ENCODE measurements at places on chromosomes 16 and 17.
A peak's percentile ranks its signal among the peaks of the same experiment; 100 is the strongest.

GRCh38 chr16:78183437-78184237 is 84.2 kb downstream of the WWOX start:
- no peak for DNase-seq

DNA sequence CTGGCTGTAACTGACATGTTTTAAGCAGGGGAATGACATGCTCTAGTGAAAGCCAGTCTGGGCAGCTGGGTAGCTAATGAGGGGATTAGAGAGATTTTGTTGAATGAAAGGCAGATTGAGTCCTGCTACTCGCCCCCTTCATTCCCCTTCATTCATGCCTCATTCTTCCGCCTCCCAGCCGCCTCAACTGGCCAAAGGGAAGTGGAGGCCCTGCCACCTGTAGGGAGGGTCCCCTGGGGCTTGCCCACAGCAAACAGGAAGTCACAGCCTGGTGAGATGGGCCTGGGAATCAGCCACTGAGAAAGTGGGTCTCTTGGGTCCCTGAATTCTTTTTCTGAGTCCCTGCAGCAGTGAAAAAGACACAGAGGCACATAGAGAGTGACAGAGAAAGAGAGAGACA is 1.1 kb upstream of the CD19 start:
- DNase-seq = no peak

DNA sequence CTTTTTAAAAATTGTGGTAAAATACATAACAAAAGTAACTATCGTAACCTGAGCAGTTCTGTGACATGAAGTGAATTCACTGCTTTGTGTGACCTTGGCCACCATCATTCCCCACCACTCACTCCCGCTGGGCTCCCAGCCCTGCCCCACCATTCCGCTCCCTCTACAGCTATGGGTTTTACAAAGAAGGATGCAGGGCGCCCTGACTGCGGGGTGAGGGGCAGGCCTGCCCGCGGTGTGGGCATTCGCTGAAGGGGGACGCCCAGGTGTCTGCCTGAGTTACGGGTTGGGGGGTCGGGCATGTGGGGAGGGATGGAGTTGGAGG is at the start of gene CEMP1:
Gene CEMP1 (minus strand): TSS at position 38 of the 325 bp plus-strand sequence. CDS start 335 bp downstream, outside the sequence.
- DNase-seq = no peak

DNA sequence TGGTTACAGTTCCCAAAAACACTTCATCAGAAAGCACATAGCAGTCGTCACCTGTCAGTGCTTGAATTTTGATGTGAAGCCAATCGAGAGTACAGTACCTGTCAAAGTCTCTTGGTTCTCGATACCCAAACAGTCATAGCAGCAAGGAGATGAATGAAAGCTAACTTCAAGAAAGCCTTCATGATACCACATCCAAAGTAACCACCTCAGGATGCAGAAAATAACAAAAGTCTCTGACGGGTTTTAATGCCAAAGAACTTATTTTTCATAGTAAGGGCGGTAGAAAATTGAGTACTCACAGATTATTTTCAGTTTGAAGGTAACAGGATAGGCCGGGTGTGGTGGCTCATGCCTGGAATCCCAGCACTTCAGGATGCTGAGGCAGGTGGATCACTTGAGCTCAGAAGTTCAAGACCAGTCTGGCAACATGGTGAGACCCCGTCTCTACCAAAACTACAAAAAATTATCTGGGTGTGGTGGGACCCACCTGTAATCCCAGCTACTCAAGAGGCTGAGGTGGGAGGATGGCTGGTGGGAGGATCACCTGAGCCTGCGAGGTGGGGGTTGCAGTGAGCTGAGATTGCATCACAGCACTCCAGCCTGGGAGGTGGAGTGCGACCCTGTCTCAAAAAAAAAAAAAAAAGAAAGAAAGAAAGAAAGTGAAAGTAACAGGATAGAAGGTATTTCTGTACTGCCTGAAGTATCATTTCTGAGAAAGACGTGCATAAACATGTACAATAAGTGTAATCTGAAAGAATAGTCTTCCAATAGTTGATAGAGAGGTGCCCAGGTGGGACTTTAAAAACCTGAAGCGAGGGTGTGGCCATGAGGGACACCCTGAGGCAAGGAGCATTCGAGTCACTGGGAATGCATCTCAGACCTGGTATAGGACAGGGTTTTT is 15.4 kb downstream of the MFSD11 start:
- DNase-seq = no peak

- no peak for DNase-seq
Observed at GRCh38 chr16:20874088-20874581, 26.0 kb downstream of the DCUN1D3 start.

DNA sequence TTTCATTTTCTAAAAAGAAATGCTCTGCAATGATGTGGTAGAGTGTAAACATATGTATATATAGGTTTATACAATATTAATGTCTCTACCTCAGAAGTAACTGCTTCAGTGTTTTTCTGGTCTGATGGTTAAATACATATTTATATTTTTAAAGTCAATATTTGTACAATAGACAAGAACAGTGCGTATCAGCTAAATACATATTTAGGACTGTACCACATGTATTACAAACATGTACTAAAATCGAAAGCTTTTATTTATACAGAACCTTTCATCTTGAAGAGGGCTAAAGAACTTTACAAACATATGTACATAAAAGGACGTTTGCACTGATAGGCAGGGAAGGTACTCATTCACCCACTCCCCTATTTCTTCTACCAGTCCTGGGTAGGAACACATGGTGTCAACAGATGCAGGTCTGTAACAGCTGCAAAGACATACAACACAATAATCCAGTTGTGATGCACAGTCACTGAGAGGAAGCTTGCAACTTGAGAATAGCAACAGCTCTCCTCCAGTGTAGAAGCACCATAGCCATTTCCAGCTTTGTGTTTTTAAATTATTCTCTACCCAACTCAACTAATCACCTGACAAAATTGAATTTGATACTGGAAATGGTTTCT is 206.9 kb upstream of the C17orf78 start:
- no peak for DNase-seq

GRCh38 chr16:17921357-17921978 is 415.1 kb downstream of the NPIPA8 start:
- DNase-seq = peak; percentile 16

- no peak for DNase-seq
Observed at GRCh38 chr17:39641883-39642282, 4.9 kb downstream of the STARD3 start.

GRCh38 chr16:86662195-86662594 is 83.8 kb downstream of the FOXL1 start:
- DNase-seq = no peak

DNA sequence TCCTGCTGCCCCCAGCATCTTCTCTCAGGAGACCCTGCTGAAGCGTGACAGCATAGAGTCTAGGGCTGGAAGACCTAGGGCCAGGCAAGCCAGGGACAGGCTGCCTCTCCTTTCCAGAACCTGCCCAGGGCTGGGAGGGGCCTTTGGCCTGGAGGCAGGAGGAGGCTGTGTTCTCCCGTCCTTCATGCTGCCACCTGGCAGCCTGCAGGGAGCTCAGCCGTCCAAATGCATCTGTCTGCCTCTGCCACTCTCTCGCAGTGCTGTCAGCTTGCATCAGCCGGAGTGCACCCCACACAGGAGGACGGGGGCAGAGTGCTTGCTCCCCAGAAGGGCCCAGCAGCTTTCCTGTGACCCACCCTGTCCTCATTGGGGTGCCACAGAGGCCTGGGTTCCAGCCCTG is 31.3 kb downstream of the ARHGAP23 start:
- no peak for DNase-seq

GRCh38 chr17:62966426-62967204 is 580 bp downstream of the TANC2 start:
- DNase-seq = peak; percentile 44

DNA sequence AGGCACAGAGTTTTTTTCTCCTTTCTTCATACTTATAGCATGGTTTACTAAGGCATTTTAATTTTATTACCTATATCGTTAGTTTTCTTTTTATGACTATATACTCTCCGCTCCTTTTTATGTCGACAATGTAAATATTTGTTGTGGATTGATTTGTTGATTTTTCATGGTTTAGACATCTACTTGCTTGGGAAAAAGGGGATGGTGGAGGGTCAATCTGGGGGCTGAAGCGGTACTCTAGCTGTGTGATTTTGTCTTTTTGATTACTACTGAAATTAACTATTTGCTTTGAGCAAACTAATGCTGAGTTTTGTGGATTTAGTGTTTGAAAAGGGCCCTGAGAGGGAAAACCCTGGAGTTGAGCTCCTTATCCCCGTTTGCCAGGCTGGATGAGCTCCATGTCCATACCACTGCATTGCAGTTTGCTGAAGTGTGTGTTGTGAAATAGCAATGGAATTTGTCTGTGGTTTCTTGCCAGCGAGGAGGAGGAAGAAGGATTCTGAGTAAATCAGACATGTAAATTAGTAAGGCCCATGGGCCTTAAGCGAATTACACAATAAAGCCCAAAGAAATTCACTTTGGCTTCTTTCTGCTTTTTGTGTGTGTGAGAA is 72.0 kb downstream of the FTO start:
- DNase-seq = no peak

GRCh38 chr17:73976147-73976546 is 227.3 kb upstream of the RPL38 start:
- no peak for DNase-seq

GRCh38 chr17:76271669-76272540 is 6.8 kb downstream of the UBALD2 start:
- DNase-seq = peak; percentile 83

DNA sequence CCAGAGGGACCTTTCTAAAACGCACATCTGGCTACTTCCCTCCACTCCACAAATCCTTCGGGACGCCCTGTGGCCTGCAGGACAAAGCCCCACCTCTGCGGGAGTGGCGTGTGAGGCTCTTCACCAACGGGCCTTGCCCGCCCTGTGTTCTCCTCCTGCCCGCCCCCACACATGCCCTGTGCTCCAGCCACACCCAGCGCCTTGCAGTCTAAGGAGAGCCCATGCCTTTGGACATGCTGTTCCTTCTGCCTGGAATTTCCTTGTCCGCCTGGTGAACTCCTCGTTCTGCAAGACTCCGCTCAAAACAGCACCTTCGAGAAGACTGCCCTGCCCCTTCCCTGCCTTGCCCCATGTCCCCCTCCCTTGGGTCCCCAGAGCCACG is 7.4 kb downstream of the ELOB start:
- no peak for DNase-seq

DNA sequence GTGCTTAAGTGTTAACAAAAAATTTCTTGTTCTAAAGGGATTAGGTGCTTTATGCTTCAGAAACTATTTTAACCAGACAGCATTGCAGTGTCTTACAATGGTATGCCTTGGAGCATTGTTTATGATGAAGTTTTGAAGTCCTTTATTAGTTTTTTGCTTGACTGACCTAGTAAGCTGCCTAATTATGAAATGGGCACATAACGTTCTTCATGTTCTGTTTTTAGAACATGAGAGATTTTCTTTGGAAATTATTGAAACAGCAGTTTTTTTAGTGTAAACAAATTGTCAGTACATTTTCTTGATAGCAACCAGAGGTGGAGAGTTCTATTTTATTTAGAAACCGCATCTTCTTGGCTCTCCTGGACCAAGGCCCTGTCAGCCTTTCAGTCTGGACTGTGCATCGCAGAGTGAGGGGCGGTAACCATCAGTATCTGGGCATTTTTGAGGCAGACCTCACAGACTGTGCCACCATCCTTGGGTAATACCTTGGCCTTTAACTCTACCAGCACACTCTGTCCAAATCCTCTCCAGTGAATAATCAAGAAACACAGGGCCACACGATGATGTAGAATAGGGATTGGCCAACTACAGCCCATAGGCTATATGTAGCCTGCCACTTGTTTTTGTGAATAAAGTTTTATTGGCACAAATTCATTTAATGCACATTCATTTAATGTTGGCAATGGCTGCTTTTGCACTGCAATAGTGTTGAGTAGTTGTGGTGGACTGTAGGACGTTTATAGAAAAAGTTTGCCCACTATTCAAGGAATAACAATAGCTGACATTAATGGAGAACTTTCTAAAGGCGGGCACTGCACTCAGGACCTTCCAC is 81.1 kb downstream of the VPS35L start:
- DNase-seq = no peak

DNA sequence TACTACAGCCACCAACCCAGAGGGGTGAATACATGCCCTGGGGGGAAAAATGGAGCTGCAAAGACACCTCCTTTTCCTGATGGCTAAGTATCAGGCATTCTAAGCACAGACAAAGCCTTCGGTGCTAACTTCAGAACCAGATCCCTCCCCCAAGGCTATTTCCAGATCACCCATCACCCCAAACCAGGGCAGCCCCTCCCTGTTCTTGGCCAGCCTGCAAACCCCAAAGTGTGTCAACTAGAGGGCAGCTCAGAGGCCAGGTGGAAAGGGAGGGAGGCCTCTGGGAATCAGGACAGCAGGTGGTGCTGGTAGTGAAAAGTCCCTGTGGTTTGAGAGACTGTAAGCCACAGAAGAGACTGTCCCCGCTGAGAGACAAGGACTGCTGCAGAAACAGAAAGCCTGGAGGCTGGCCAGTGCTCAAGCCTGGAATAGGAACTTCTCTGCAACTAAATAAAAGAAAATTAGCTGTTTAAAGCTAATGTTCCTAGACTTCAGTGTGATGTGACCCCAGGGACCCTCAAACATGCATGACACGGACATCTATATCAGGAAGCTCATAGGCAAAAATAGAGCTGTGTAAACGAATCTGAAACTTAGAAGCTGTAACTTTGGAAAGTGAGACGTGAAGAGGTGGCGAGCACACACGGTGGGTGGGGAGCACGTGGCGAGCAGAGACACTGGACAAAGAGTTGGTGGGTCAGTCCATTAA is 9.1 kb downstream of the TUBG1 start:
- no peak for DNase-seq

DNA sequence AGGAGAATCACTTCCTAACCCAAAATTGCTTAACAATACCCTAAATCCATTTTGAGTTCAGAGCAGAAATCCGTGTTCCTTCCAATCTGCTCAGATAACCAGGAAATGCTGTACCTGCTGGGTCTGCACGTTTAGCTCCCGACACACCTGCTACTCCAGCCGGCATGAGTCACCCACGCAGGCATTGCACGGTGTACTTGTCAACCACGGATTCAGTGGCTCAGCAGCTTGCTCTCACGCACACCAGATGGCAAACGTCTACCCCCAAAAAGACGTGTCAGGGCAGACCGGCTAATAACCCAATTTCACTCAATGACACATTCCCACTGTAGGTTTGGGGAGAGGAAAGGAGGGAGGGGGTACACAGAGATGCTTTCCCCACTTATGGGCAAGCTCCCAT is 468.1 kb downstream of the SOX9 start:
- DNase-seq = no peak

DNA sequence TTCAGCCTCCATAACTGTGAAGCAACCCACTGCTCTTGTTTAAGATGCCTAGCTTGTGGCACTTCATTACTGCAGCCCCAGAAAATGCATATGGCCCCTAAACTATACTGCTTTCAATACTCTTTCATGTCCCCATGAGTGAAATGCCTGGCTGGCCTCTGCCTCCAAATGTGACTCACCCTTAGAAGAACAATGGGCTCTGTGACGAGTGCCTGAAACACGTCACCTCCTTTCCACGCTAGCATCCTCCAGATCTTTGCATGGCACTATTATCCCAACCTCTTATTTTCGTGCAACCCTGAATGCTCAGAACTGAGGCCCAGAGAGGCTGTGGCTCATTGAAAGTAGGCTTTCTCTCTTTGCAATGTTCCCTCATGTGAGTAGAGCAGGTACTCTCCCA is 233.1 kb downstream of the CBLN1 start:
- DNase-seq = no peak
